ENCODE measurements at places on chromosomes 7 and 10.

GRCh38 chr7:71665716-71666115 is 533.8 kb downstream of the GALNT17 start:
- DNase-seq = no peak

GRCh38 chr7:148155000-148155399 is 435.6 kb upstream of the C7orf33 start:
- no peak for DNase-seq

DNA sequence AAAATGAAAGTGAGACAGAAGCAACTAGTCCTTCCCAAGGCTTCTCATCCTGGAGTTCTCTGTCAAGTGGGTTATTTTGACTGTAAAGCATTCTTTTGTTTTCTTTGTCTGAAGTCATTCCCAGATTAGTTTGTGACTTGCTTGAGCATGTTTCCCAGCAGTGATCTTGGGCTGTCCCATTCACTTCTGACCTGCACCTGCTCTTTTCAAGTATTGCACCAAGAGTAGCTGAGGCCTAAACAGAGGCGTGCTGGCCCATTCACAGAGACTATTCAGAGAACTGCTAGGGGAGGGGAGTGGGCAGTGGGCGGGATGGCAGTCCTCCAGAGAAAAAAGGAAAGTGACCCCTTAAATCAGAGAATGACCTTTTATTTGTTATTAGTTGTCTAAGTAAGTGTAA is 61.3 kb downstream of the CACNA2D1 start:
- no peak for DNase-seq

DNA sequence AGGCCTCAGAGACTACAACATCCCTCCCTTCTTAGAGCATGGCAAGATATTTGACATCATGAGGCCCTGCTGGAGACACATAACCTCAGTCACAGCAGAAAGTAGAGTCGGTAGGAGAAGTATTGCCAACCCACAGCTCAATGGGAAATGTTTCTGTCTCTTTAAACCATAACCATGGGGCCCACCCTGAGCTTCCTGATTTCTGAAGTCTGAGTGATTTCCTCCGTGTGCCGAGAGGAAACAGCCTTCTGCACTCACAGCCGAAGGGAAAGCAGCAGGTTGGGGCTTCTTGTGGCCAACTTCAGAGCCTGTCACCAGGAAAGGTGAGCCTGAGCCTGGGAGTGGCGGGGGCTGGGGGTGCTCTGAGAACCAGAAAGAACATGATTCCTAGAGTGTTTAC is at the start of gene GIMAP1:
GIMAP1 (plus strand) TSS at position 246 of the 400 bp plus-strand sequence. CDS start 2,435 bp downstream, outside the sequence.
- DNase-seq = no peak

DNA sequence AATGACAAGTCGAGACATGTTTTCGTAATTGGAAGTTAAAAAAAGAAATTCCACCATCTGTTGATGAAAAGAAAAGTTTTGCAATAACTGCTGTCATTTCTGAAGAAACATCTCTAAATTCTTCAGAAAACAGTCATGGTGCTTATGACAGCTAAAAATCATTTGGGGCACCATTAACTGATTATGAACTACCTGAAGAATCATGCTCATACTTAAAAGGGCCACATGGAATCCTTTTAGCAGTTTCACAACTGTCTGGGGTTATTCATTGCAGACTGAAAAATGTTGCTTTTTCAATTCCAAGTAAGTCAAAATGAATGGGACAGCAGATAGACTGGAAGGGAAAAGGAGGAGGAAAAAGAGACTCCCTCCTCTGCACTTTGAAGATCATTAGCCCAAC is 134.2 kb downstream of the CHN2 start:
- DNase-seq = no peak

DNA sequence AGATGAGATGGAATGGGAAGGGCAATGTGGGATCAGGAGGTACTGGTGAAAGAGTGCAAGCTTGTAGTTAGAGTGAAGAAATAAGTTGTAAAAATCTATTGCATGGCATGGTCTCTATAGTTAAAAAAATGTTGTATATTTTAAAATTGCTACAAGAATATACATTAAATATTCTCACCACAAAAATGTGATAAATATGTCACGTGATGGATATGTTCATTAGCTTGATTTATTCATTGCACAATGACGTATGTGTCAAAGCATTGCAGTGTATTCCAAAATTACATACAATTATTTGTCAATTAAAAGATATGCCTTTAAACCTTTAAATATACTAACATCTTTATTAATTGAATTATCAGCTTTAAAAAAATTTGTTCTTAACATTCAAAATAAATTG is 1607.1 kb downstream of the REEP3 start:
- no peak for DNase-seq

GRCh38 chr7:39624935-39625694 is 1.7 kb downstream of the RALA start:
- no peak for DNase-seq

- DNase-seq = no peak
Observed at GRCh38 chr7:156279635-156280034, 360.9 kb upstream of the RNF32 start.

GRCh38 chr7:36015733-36016132 is 137.3 kb upstream of the EEPD1 start:
- DNase-seq = no peak

GRCh38 chr7:76066716-76067503 is 19.0 kb downstream of the MDH2 start:
- no peak for DNase-seq

DNA sequence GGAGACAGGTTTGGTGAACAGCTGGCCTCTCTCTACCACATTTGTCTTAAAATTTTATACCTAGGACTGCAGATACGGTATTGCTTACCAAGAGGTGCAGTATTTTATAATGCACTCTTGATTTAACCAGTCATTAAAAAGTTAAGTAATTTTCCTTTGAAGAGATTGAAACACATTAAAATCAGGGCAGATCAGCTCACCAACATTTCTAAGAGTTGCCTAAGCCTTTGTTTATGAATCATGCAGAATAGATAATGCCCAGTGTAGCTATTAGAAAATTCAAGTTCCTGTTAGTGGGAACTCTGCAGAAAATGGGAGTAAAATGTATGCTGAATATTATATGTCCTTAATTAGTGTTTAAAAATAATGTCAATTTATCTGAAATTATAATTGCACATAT is 140.2 kb upstream of the PRPS1L1 start:
- DNase-seq = no peak

- no peak for DNase-seq
Observed at GRCh38 chr7:124781907-124782734, 16.5 kb upstream of the GPR37 start.
